ENCODE measurements at places on chromosomes 5 and 9.

- DNase-seq = no peak
Observed at GRCh38 chr5:151164687-151165392, 7.3 kb upstream of the ANXA6 start.

DNA sequence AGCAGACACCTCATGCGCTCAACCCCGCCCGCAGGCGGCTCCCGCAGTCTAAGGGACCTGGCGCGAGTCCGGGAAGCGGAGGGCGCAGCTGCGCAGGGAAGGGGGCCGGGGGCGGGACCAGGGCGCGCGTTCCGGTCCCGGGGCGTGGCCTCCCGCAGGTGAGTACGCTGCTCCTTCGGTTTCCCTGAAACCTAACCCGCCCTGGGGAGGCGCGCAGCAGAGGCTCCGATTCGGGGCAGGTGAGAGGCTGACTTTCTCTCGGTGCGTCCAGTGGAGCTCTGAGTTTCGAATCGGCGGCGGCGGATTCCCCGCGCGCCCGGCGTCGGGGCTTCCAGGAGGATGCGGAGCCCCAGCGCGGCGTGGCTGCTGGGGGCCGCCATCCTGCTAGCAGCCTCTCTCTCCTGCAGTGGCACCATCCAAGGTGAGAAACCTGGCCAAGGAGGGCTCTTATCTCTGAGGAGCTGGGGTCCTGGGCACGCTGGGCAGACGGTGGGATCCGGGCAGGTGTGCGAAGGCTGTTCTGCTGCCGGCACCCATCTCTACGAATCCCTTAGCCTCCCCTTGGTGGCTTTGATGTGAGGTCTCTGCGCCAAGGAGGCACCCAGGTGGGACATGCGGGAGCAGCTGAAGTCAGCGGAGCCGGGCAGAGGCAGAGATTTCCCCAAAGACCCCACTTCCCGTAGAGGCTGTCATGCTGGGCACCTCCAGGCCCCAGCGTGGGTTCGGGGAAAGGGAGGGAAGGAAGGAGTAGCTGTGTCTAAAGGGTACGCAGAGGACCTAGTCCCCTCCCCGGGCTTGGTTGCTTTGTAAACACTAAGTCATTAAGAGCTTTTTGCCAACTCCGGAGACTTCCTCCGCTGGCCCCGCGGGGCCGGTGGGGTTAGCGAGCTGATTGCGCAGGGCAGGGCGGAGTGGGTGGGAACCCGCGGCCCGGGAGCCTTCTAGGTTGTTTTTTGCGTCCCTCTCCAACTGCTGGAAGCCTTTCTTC lies at the start of gene F2RL1:
F2RL1 (plus strand) TSS at position 187 of the 988 bp plus-strand sequence; CDS start at position 340, 153 bp downstream.
- peak; percentile 72 for DNase-seq

DNA sequence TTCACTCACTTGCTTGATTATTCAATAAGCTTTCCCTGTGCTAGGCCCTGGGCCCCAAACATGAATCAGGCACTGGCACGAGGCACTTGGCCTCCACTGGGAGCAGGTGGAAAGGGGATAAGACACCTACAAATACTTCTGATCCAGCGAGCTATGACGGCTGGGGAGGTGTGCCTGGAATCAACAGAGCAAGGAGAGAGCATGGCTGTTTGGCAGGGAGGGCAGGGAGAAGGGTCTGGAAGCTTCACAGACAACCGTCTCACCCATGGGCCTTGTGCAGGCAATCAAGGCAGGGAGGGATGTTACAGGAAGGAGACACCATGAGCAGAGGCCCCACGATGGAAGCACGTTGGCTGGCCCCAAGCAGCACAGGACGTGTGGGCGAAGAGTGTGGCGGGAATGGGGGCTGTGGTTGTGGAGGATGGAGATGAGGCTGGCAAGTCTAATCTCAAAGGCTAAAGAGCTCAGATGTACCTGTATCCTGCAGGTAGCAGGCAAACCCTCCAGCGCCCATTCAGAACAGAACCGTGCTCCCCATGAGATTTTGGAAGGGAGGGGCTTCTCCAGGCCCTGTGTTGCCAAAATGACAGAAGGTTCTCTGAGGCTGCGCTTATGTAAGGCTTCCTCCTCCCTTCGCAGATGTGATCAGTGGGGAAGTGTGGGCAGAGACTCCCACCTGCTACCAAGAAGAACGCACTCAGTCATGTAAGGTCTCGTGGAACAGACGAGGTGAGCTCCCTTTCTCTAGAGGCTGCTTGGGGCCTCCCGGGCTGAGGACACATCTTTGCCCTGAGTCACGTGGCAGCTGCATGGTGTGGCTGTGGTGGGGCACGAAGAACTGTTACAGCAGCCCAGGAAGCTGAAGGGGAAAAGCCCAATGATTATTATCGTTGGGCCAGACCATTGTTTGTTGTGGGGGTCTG lies 189.7 kb downstream of the DAB2IP start:
- no peak for DNase-seq

DNA sequence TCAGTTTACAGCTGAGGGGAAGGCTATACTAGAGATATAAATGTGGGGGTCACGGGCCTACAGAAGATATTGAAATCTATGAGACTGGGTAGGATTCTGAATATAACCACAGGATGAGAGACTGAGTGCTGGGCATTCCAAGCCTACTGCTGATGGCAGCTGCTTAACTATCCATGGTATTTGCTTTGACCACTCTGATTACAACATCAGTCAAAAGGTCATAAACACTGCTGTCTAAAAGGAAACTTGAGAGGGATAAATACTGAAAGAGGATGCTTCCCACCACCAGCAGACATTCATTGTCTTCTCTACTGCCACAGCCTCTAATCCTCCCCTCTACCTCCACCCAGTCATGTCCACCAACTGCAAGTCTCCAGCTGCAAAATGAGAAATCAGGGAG lies 3.8 kb downstream of the ZNF622 start:
- DNase-seq = no peak

GRCh38 chr9:128149001-128149701 lies at the start of gene LCN2:
Gene LCN2 (plus strand): TSS chr9:128149453. CDS start chr9:128149526, 73 bp downstream.
- DNase-seq = no peak

- DNase-seq = no peak
Observed at GRCh38 chr5:15525703-15526275, 25.8 kb downstream of the FBXL7 start.
